ENCODE measurements at places on chromosomes 2 and 18. TPM values are rescaled to one million over a fixed set of nuclear protein-coding genes. Genes with fewer than 3 reads are reported as not detected.

GRCh38 chr18:567122-567521 is 13.1 kb upstream of the CETN1 start:
- DNase-seq: no peak
- H3K4me1 ChIP-seq: no peaks in the 10 kb centered on the region
- no peak overlapping the region for H3K27ac ChIP-seq
- no peaks in the 10 kb centered on the region for H3K36me3 ChIP-seq
- no peak overlapping the region for H3K4me3 ChIP-seq

GRCh38 chr2:191038241-191038725 is 24.3 kb upstream of the STAT1 start:
- H3K27me3 ChIP-seq: no peaks in the 10 kb centered on the region
- DNase-seq: no peak
- H3K27ac ChIP-seq: peak overlapping the region; percentile 4
- H3K36me3 ChIP-seq: no peaks in the 10 kb centered on the region

Gene GALR1
- total RNA-seq: not detected

Gene MREG
- total RNA-seq: 16.7 TPM

Gene MOCOS
- 3.1 TPM for total RNA-seq
